ENCODE measurements at places on chromosomes 11 and 22.
A peak's percentile ranks its signal among the peaks of the same experiment; 100 is the strongest.

DNA sequence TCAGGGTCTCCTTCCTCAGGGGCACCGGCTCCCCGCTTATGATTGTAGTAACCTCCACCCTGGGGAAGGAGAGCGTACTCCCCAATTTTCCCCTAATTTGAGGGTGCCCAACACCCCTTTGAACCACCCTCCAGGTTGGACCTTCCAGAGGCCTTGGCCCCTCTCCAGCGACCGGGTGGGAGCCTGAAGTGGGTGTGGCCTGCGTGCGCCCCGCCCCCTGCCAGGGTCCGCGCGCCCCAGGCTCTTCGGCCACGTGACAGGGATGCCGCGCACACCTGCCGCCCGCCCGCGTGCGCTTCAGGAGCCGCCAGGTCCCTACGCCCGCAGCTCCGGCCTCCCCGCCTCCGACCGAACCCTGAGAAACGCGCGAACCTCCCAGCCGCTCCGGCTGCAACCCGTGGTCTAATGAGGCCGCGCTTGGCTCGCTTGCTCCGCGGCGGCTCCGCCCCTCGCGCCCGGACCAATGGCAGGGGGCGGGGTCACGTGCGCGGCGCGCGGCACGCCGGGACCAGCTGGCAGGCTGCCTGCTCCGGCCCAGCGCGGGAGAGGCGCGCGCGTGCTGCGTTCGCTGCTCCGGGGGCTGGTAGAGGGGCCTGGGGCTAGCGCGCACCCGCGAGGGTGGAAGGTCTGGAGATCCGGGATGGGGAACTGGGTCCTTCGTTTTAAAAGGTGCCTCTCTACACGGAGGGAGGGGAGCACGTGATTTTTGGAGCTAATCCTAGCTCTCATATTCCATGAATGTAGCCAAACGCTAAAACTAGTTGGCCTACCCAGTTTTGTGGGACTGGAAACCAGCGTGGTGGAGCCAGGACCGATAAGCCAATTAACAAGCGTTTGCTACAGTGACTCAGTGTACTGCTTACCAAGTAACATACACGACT lies at the start of gene FOXRED2:
FOXRED2 (minus strand) TSS at position 404 of the 881 bp plus-strand sequence. CDS start 618 bp downstream, outside the sequence.
- DNase-seq = peak; percentile 85

DNA sequence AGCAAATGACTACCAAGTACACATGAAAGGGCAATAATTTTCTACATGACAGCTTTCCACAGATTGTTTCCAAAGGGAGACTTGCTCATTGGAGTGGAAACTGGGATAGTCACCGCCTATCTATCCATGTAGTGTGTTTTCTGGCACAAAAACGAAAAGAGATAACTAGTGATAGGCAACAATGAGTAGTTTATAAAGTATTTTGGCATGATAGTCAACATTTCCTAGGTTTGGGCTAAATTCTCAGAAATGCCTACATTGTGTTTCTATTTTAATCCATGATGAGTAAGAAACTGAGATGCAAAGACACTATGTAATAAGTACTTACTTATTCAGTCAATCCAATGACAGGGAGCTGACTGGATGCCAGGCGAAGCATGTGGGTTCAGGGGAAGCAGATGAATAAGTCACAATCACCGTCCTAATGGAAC lies 1129.1 kb downstream of the DLG2 start:
- no peak for DNase-seq

GRCh38 chr22:19488884-19489843 lies 9.4 kb downstream of the CDC45 start:
- DNase-seq = no peak

- peak; percentile 89 for DNase-seq
Observed at GRCh38 chr22:42857845-42858481, 890 bp upstream of the ARFGAP3 start.

DNA sequence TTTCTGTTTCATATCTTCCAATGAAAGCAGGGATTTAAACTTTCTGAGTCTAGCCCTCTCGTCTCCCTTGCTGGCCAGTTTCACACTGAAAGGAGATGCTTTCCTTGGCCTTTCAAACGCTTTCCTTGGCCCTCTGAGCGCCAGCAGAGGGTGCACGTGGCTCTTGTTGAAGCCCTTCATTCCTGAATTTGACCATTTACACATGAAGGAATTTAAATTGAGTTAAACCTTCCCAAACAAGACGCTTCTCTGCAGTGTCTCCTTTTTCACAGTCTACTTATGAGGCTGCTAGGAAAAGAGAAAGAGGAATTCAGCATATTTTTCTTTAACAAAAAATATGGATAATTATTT lies 21.6 kb downstream of the NNMT start:
- DNase-seq = peak; percentile 24

DNA sequence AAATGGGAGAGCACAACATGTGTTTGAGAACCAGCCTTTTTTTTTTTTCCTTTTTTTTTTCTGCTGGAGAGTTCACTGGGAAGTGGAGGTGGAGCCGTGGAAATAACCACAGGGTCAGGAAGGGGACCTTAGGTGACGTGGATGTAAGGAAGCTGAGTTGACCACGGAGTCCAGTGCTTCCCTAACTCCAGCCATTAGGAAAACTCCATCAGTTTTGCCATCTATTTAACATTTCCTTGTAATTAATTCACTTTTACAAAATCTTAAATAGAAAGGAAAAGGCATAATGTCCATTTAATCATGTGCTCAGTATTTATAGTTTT lies 2.0 kb upstream of the CDK2AP2 start:
- no peak for DNase-seq

DNA sequence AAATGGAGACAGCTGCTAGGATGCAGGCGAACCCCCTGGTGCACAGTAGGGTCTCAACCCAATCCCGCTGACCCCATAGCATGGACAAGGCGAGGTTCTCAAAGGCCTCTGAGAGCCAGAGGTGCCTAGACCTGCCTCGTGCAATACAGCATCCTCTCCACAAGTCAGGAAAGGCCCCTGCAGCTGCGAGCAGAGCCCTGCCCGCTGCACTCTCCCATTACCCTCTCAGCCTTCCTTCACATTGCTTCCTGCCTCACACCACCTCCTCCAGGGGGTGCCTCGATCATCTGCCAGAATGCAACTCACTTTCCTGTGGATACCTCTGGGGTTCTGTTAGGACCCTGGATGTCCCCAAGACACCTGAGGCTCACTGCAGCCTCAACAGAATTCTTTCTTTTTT lies 42.8 kb upstream of the TCF20 start:
- no peak for DNase-seq

DNA sequence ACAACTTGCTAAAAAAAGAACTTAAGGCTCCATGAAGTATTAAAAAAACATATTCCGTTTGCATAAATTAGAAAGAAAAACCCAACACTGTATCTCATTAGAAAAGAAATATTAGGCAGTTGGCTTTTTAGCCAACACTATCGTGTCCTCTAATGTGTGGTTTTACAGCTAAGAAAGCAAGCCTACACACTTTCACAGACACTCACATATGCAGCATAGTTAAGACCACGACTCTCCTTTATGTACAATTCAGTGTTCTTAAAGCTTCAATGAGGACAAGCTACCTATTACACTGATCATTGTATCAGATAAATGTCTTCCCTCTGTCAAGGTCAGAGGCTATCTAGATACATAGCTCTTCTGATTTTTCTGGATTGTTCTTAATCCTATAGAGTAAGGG lies 80.1 kb downstream of the PICALM start:
- no peak for DNase-seq

- no peak for DNase-seq
Observed at GRCh38 chr11:12114193-12115033, 4.0 kb downstream of the MICAL2 start.

DNA sequence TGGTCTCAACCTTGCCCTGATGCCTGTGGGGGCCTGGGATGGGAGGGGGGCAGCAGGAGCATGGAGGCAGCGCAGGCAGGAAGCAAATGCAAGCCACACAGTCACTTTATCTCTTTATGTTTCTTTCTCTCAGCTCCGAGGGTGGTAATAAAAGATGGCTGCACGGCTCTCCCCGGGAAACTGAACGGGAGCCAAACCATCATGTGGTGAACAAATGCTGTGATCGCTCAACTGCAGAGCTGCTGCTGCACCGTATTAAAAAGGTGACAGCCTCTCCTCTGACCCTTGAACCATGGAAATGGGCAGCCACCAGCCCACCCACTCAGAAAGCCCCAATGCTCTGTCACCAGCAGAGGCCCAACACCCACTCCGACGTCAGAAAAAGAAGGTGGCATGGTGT lies 110.0 kb downstream of the TIMP3 start:
- peak; percentile 46 for DNase-seq

GRCh38 chr11:120511116-120511819 lies at the start of gene GRIK4:
TSS of gene GRIK4 (plus strand) at chr11:120511748. CDS start at chr11:120660319, 148,571 bp downstream.
- DNase-seq = peak; percentile 83

GRCh38 chr11:112540261-112540660 lies 279.6 kb upstream of the PLET1 start:
- DNase-seq = no peak

DNA sequence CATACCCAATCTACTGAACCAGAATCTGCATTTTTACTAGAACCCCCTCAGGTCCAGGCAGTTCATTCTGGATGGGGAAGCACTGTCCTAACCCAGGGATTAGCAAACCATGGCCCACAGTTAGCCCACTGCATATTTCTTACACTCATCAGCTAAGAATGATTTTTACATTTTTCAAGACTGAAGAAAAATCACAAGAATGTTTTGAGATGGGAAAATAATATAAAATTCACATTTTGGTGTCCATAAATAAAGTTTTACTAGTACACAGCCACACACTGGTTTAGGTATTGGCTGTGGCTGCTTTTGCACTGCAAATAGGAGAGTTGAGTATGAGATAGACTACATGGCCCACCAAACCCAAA lies 59.4 kb downstream of the PPFIBP2 start:
- DNase-seq = no peak

DNA sequence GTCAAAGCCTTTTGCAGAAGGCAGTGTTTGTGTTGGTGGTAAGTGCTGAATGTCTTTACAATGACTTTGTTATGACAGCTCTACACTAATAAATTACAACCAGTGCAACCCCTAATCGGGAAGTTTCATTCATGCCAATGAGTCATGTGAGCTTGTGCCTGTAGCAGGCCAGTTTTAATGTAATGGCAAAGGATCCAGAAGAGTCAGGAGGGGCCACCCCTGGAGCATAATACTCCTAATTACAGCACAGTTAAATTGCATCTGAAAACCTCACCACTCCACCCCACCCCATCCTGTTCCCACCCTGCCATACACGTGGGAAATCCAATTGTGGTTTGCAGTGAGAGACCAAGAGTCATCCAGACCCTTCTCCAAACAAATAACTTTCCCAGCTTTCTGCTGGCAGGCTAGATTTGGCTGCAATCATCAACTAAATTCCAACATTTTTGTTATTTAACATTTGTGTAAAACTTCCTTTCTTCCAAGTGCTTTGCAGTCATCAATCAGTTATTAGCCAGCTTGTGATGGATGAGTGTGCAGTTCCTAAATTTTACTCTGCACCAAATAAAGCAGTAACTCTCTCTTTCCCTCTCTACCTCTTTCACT lies 277.3 kb upstream of the FAT3 start:
- DNase-seq = peak; percentile 33

GRCh38 chr11:133887692-133888332 lies 42.5 kb upstream of the SPATA19 start:
- no peak for DNase-seq

DNA sequence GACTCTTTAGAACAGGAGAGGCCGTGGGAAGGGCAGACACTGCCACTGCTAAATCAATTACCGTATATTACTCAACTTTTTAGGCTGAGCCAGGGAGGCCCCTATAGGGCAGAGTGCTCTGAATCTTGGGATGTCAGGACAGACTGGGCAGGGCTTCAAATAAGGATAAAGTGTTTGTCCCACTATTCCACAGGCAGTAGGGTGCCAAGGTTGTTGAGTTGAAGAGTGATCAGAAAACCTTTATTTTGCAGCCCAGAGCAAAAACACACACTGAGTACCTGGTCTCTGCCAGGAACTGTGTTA lies 1.6 kb upstream of the B4GAT1 start:
- no peak for DNase-seq

DNA sequence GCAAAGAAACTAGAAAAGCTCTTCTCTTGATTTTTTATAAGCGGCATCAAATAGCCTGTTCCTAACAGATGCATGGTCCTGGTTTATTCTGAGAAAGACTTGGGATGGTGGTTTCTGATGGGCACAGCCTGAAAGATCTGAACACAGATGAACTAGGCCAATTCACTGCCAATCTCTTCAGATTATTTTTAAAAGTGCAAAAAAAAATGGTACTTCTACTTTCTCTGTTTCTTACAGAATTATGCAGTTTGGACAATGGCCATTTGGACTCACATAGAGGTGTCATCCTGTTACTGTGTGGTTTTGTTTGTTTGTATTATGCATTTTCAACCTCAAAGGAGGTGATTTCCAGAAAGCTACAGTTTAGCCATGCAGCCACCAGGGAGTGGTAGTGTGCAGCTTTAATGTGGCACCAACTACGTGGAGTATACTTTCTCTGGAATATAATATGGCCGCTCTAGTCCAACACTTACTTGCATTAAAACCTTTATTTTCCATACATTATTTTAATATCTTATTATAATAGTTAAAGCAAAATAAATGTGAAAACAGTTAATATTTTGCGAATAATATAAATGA lies 469.8 kb upstream of the KIRREL3 start:
- DNase-seq = peak; percentile 44

GRCh38 chr22:28958611-28959010 lies 75.2 kb downstream of the ZNRF3 start:
- no peak for DNase-seq

- DNase-seq = no peak
Observed at GRCh38 chr11:74540270-74540669, 46.7 kb upstream of the LIPT2 start.

DNA sequence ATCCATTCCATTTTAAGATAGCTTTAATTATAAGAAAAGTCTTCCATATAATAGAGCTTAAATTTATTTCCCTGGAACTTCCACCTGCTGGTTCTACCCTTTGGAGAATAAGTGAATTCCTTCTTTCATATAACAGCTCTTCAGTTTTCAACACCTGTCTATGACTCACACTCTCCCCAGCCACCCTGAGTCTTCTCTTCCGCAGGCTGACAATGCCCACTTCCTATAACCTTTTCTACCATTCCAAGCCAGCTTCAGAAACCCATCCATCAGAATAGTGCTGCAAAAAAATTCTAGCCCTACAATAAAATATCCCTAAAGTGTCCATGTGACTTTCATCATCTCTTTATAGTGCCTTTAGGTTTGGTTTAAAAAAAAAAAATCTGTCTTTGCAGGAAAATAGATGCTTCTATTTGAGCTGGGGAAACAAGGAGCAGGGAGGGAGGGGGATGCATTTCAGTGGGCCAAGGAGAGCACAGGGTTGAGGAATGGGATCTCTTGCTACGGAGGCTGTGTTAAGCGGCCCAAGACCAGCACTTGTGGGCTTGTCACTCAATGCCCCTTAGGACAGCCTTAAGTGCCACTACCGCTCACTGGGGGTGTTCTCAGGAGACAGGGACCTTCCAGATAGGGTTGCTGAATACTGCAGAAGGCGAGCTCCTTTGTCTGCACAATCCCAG lies 178.6 kb downstream of the DSCAML1 start:
- DNase-seq = no peak

Measured in NCI-H1092 treated with DMSO at 0.1 percent for 48 hours (cell line).